ENCODE measurements at places on chromosomes 1 and 21. TPM values are rescaled to one million over a fixed set of nuclear protein-coding genes. Genes with fewer than 3 reads are reported as not detected.

GRCh38 chr1:24250224-24250623 is 63.1 kb upstream of the IFNLR1 start:
- no peak for DNase-seq

LRRC42 gene
- 39.0 TPM for total RNA-seq

C1orf21 gene
- total RNA-seq = 3.9 TPM

LCE2B gene
- total RNA-seq = not detected
